ENCODE measurements at places on chromosomes 2 and 18. TPM values are rescaled to one million over a fixed set of nuclear protein-coding genes. Genes with fewer than 3 reads are reported as not detected.

- no peak overlapping the region for H3K27ac ChIP-seq
- H3K27me3 ChIP-seq: no peaks in the 10 kb centered on the region
- no peak for DNase-seq
Measured at GRCh38 chr2:35932276-35932963, 423.2 kb upstream of the CRIM1 start.

GRCh38 chr18:39991696-39992265, 1963.3 kb upstream of the PIK3C3 start:
- DNase-seq: no peak
- no peaks in the 10 kb centered on the region for H3K27me3 ChIP-seq
- no peak overlapping the region for H3K4me3 ChIP-seq
- H3K36me3 ChIP-seq: no peaks in the 10 kb centered on the region

DNA sequence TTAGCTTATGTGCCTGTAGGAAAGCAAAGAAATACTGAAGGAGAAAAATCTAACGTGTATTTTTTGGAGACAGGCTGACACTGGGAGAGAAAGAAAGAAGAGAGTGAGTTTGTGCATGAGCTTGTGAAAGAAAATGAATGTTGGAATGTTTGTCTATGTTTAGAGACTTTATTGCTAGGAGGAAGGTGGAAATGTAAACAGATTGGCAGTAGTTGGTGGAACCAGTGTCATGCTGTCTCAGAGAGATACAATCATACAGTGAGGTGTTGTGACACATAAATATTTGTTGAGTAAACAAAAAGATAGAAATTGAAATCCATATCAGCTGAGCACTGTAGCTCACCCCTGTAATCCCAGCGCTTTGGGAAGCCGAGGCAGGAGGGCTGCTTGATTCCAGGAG, 222.2 kb upstream of the MEIS1 start:
- DNase-seq: no peak
- H3K27ac ChIP-seq: no peak overlapping the region
- no peak overlapping the region for H3K4me3 ChIP-seq
- no peaks in the 10 kb centered on the region for H3K36me3 ChIP-seq

GRCh38 chr18:59910967-59911366, 11.2 kb downstream of the PMAIP1 start:
- no peaks in the 10 kb centered on the region for H3K36me3 ChIP-seq
- no peaks in the 10 kb centered on the region for H3K4me1 ChIP-seq
- no peaks in the 10 kb centered on the region for H3K27me3 ChIP-seq
- no peak for DNase-seq

GRCh38 chr2:122070241-122070731, 314.8 kb downstream of the TSN start:
- H3K4me1 ChIP-seq: no peaks in the 10 kb centered on the region
- no peak for DNase-seq
- no peaks in the 10 kb centered on the region for H3K36me3 ChIP-seq

DNA sequence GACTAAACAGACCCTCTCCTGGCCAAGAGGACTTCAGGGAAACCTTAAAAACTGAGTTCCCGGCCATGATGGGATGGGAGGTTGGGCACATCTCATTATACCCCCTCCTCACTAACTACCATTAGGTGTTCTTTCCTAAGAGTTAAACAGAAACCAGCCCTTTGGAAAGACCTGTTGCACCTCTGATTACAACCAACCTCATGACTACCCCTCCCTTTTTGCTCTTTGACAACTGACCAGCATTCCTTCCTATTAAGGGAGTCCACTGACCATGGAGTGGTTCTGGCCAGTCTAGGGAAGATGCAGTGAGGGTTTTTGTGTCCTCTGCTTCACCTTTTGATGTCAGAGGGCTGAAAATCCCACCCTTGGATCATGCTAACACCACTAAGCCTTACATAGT, 44.5 kb upstream of the FRZB start:
- H3K4me3 ChIP-seq: no peak overlapping the region
- no peaks in the 10 kb centered on the region for H3K4me1 ChIP-seq
- H3K27me3 ChIP-seq: no peaks in the 10 kb centered on the region

DNA sequence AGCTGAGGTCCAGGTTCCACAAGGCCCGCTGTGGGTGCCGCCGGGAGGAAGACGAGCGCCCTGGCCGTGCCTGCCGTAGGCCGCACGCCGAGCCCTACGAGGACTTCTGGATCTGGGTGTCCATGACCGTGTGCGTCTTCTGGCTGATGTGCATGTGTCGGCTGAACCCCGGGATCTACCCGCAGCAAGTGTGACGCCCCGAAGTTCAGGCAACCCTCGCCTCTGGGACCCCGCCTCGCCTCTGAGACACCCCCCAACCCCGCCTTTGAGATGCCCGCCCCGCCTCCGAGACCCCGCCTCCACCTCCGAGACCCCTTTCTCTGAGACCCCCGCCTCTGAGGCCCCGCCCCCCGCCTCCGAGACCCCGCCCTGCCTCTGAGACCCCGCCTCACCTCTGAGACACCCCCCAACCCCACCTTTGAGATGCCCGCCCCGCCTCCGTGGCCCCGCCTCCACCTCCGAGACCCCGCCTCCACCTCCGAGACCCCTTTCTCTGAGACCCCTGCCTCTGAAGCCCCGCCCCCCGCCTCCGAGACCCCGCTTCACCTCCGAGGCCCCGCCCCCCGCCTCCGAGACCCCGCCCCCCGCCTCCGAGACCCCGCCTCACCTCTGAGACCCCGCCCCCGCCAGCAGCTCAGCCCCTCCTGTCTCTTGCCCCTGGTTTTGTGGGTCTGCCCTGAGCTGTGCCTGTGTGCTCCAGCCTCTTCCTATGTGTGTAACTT, 3.7 kb downstream of the RTP5 start:
- H3K27ac ChIP-seq: no peak overlapping the region
- H3K4me3 ChIP-seq: no peak overlapping the region
- no peaks in the 10 kb centered on the region for H3K36me3 ChIP-seq

GRCh38 chr2:106161938-106162820, 31.9 kb downstream of the UXS1 start:
- H3K27ac ChIP-seq: no peak overlapping the region
- H3K36me3 ChIP-seq: peaks cover 6% of the 10 kb centered on the region
- no peaks in the 10 kb centered on the region for H3K4me1 ChIP-seq
- H3K27me3 ChIP-seq: no peaks in the 10 kb centered on the region

GRCh38 chr2:160429248-160430000, 64.2 kb downstream of the RBMS1 start:
- H3K4me1 ChIP-seq: no peaks in the 10 kb centered on the region
- H3K4me3 ChIP-seq: no peak overlapping the region
- no peak overlapping the region for H3K27ac ChIP-seq
- no peaks in the 10 kb centered on the region for H3K36me3 ChIP-seq

DNA sequence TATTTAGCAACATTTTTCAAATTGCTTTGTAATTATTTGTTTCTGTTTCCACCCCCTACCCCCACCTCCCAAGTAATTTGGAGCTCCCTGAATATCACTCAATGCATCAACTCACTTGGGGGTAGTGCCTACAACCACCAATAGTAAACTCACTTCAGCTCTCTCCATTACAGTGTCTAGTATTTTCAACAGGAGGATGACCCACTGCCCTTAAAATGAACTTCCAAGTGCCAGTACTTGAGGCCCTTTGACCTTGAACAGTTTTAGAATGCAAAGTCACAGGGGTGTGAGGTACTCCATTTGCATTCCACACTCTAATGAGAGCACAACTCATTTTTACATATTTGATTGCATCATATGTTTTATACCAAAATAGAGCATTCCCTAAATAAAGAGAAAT, 523.0 kb downstream of the ERBB4 start:
- H3K27me3 ChIP-seq: no peaks in the 10 kb centered on the region
- H3K27ac ChIP-seq: no peak overlapping the region
- H3K4me1 ChIP-seq: no peaks in the 10 kb centered on the region
- DNase-seq: no peak
- H3K36me3 ChIP-seq: no peaks in the 10 kb centered on the region

Gene PSTPIP2
- 17.3 TPM for total RNA-seq

Gene SERTAD2
- total RNA-seq: 8.7 TPM

Gene C18orf54
- total RNA-seq: 2.5 TPM

Gene TUBA4B
- not detected for total RNA-seq

Gene CCL20
- 5.1 TPM for total RNA-seq
